ENCODE measurements at places on chromosomes 5 and 9.

DNA sequence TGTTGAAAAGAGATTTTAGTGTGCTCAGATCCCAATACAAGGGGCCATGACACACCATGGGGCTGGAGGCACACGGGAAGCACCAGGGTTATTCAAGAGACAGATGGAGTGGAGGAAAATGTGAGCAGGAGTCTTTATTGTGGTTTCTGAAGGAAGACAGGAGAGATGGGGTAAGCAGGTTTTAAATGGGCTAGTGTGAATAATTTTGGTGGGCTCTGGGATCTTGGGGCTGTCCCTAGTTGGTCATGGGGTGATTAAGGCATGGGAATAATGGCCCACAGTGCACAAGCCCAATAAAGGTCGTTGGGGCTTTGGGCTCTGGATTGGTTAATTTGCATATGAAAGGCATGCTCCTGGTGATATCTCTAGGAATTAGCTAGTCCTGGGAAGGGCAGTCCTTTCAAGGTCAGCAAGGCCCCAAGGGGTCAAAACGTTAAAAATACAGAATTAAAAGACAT is 3.6 kb upstream of the SCGB3A2 start:
- no peak for DNase-seq

DNA sequence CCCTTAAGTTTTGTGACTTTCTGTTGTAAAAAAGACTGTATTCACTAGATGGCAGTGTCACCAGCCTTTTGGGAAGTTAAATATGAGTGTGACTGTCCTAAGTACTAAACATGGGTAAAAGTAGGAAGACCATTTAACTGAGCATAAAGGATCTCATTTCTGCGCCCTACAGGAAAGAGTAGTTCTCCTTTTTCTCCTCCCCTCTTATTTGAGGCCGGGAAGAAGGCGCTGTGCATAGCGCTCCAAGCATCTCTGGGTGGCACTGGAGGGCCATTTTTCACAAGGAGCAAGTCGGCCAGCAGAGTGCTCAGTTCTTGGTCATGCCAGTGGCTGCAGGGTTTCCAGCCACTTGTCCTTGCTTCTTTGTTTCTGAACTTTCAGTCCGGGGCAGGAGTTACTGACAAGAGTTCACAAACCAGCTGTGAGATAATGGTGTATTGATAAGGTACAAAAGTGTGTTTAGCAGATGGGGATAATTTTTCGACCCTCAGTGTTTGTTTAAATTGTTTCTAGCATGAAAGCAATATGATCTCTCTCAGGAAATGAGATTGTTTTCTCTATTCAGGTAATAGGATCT is 227.6 kb upstream of the DMRT1 start:
- peak; percentile 55 for DNase-seq

- DNase-seq: no peak
Observed at GRCh38 chr5:84251503-84251902, 133.2 kb downstream of the EDIL3 start.

DNA sequence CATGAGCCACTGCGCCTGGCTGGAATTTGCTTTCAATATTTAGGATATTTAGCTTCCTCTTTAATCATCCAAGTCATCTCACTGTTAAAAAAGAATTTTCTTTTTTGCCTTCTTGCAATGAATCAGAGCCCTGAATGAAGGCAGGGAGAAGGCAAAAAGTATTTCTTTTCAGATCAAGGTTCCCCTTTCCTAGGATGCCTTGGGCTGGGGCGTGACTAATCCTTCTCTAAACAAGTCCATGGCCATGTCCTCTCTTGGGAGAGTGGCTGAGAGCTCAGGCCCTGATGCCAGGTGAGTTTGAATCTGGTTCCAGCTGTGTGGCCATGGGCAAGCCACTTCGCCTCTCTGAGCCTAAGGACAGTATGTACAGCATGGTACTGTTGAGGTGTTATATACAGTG is 84.8 kb upstream of the NEURL1B start:
- DNase-seq: no peak
